Stimulated activated CD4-positive, alpha-beta T cell treated with anti-CD3 and anti-CD28 coated beads, Interleukin-1b, Interleukin-23, amount 100 ng/mL, for 4 hours (primary cell): ENCODE measurements at places on chromosomes 1 and 21.

DNA sequence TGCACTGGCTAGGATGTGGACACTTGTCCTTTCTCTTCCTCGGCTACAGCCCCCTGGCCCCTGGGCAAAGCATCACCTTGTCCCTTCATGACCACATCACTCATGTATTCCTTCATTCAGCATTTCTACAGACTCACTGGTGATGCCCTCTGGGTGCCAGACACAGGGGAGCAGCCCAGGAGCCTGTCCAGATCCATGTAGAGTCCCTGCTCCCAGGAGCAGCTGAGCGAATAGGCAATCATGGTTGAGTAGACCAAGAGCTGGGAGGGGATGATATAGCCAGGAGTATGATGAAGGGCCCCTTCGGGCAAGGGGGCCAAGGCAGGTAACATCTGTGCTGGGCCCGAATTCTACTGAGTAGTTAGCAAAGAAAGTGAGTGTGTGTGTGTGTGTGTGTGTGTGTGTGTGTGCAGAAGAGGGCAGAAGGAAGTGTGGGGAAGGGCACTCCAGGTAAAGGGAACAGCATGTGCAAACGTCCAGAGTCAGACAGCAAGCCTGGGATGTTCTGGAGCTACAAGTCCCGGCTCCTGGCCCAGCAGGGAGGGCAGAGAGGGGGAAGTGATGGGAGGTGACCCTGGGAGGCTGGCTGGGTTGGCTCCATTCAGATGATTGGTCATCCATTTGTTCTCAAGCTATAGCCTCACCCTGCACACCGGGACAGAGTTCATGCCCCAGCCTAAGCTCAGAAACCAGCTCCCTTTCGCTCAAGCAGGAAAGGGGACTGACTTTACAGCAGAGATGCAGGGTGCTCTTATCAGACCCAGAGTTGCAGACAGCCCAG, 21.0 kb upstream of the PIK3CD start:
- peak; percentile 6 for DNase-seq

- no peak for DNase-seq
These were observed 164.5 kb upstream of the BEND5 start for GRCh38 chr1:48940962-48941732.

DNA sequence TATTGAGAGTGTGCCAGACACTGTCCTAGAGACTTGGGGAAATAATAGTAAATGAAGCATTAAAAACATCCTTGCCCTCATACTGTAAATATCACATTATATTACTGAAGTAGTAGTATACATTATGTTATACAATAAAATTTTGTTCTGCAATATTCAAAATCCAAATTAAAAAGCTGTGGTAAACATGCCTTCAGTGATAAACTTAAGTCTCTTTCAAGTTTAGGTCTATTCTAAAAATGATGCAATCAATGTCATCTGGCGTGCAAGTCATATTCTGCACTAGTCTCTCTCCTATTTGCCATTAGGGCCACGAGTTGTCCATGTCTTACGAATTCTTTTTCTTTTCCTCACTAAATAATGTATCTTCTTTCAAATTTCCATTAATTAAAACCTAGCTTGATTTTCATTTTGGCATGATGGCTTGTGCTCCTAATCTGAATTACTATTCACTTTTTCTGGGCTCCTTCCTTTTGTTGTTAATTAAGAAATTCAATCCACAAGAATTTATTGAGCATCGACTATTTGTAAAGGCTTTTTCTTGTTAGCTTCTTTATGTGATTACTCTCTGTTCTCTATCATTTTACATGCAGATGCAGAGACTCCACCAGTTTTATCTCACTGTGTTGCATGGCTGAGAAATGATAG, 130.7 kb downstream of the COQ8A start:
- no peak for DNase-seq

DNA sequence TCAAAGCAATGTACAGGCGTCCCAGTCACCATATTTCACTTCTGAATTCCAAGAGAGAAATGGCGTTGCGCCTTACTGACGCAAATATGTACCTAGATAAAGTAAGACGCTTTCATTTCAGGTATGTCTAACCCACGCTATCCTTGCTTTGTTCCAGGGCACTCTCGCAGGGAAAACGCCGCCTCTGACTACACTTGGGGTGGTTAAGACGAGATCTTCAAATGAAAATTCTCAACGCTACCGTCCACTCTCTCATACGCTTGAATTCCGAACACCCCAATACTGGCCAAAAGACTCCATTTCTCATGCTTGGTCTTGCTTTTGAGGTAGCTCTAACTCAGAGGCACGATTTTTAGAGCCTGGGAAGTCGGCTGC, 736 bp upstream of the ZMPSTE24 start:
- no peak for DNase-seq

- no peak for DNase-seq
These were observed 326.0 kb upstream of the RUNX1 start for GRCh38 chr21:35375115-35375514.

- no peak for DNase-seq
These were observed 61.2 kb upstream of the ETV3 start for GRCh38 chr1:157199421-157199755.

DNA sequence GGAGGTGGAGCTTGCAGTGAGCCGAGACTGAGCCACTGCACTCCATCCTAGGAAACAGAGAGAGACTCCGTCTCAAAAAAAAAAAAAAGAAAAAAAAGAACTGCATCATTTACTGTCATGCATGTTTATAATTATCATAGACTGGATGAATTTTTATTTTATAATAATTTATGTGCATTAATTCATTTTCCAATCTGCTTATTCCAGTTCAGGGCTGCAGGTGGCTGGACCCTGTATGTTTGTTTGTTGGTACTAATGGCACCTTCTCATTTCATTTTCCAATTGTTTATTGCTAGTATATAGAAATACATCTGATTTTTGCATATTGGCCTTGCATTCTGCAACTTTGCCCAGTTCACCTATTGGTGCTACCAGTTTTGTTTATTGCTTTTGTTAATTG, 19.0 kb upstream of the SOX13 start:
- DNase-seq = no peak
